ENCODE measurements at places on chromosomes 5 and 9. TPM values are rescaled to one million over a fixed set of nuclear protein-coding genes. Genes with fewer than 3 reads are reported as not detected.

DNA sequence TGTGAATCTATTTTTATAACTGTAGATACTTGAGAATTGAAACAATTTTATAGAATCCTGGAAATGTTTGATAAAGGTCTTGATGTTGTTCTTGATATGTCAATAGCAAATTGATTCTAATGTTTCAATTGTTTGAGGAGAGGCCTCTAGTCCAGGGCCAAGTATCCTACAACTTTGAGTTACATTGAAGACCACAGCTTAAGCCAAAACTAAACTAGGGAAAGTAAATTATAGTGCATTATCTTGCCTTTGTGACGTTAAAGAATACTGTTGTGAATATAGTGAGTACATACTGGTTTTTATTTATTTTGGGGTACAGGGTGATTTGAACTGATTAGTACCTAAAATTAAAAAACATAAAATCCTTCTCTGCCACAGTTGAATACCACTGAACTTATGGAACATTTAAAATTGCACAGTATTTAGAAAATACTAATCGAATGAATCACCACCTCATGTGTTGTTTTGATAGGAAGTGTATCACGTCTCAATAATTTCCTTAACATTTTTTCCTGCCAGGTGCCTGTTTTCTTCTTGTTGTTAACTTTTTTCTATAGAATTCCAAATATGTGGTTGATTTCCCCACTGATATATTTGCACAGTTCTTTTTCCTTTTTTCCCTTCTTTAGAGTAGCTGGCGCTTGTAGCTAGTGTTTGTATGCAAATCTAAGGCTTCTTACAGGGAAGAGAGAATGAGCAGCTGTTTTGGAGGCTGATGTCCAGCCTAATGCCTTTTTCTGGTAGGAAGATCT, 12.5 kb downstream of the ARHGEF28 start:
- DNase-seq, result no peak

IL33 gene
- 0.03 TPM for polyA plus RNA-seq

AIF1L gene
- polyA plus RNA-seq, result 12.1 TPM

DNA sequence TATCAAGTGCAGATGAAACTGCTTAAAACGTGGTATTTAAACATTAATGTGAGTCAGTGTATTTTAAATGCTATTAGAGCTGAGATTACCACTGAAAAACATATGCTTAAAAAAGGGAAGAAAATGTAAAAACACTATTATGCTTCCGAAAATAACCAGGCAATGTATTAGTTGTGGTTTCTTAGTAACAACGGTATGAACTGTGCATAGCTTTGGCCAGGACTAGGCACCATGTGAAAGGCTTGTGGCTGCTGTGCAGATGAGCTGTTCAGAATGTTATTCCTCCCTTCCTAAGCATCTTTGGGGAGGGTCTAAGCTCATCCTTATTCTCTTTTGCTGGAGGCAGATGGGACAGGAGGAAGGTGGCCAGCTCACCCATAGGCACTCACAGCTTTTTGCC, 84.9 kb downstream of the NTRK2 start:
- no peak for DNase-seq

GRCh38 chr5:128224336-128224735, 140.8 kb downstream of the SLC12A2 start:
- no peak for DNase-seq

TAF1L gene
- not detected for polyA plus RNA-seq

CDH9 gene
- polyA plus RNA-seq, result 0.03 TPM

GRCh38 chr5:78594610-78595457, 53.7 kb downstream of the LHFPL2 start:
- DNase-seq, result peak; percentile 88

- no peak for DNase-seq
These were observed 19.8 kb upstream of the MRNIP start for GRCh38 chr5:179878222-179879002.

GRCh38 chr9:117747386-117747970, 43.3 kb downstream of the TLR4 start:
- no peak for DNase-seq

UQCRQ gene
- polyA plus RNA-seq, result 237 TPM

DNA sequence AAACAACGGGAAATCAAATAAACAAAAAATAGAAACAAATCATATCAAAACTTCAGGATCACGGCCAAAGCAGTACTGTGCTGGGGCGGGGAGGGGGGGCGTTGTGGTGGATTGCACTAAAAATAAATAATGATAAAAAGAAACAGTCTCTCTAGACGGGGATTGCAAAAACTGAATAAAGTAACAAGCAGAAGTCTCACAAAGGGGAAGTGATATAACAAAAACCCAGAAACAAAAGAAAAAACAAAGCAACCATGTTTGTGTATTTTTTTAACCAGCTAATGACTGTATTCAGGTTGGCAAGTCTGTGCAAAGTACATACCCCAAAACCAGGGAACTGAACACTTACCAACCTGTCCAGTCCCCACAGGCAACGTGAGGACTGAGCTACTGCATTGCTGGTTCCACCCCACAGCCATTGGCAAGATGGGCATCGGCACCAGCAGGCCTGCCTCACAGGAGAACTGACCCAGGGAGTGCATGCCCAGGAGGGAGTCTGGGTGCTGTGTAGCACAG, 24.1 kb downstream of the BICD2 start:
- no peak for DNase-seq

C9orf72 gene
- polyA plus RNA-seq, result 5.2 TPM

BTNL8 gene
- not detected for polyA plus RNA-seq

- DNase-seq, result no peak
These were observed 98.3 kb downstream of the BASP1 start for GRCh38 chr5:17315710-17316221.

GRCh38 chr9:137302118-137302448, at the start of gene NRARP:
Gene NRARP, minus strand, starts transcription at chr9:137302271. Its CDS starts 343 bp downstream, at chr9:137301928.
- DNase-seq, result no peak

- no peak for DNase-seq
These were observed 306.7 kb upstream of the CLINT1 start for GRCh38 chr5:158165647-158166046.

DNA sequence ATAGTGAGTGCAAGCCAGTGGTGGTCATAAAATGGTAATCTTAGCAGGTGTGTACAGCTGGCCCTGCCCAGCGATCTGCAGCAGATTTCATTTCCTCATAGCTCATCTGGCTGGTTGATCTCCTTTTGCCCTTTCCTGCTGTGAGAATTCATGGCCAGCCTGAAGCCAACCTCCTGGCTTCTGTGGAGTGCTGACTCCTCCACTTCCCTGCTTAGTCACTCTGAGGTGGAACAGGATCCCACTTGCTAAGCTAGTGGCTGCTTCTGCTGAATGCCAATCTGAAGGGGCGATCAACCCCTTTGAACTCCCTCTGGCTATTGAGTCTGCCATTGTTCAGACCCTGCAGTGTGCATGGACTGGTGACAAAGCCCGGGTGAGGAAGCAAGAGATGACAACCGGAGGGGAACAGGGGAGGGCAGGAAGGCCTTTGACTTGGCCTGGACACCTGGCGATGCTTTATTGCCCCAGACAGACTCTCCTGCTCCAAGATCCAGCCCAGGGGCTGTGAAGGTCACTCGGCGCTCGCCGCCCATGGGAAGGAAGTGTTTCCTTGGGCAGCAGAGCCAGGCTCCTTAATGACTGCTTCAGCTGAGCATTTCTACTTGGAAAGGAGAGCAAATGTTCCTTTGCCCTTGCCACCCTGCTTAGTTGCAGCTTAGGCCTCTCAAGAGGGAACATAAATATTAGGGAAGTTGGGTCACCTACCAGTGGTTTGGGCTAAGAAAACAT, 341.1 kb downstream of the ZSWIM6 start:
- DNase-seq, result no peak

GRCh38 chr9:70256123-70256551, 2.6 kb upstream of the SMC5 start:
- no peak for DNase-seq

CDC20B gene
- not detected for polyA plus RNA-seq

GRCh38 chr5:170748951-170749471, 34.5 kb upstream of the GABRP start:
- DNase-seq, result no peak

GRCh38 chr5:58491216-58491892, at the start of gene GAPT:
Gene GAPT, plus strand, starts transcription at chr5:58491435. Its CDS starts 3,102 bp downstream, at chr5:58494537.
- DNase-seq, result no peak

MYOZ3 gene
- not detected for polyA plus RNA-seq

PRSS3 gene
- not detected for polyA plus RNA-seq

DNA sequence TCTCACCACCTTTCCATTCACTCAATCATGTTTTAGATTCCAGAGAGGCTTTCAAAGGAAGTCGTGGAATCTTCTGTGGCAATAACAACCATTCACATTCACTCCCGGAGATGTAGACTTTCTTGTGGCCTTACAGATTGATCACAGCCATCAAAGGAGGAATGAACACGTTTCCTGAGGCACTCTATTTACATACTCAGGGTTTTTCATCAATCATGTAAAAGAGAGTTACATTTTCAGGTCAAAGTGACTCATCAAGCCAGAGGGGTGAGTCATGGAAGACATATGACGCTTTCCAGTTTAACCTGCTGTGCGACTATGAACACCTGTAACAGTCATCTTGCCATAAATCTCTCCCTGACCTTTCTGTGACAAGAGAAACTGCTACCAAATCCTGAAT, 39.3 kb upstream of the RAD23B start:
- peak; percentile 89 for DNase-seq

DNA sequence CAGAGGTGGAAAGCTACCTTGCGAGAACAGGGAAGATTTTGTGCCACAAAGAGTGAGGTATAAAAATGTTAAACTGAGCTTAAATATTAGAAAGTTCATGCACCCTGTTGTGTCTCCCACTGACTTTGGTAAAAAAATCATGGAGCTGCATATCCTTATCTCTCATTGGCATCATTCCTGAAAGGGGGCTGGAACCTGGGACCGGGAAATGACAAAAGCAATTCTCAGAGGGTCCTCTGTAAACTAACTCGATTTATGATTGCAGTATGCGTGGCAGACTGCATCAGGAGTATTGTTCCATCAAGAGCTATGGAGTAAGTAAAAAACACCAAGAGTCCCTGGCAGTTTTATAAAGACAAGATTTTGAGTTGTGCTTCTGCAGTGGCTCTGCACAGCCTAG, 148.8 kb downstream of the DCP2 start:
- no peak for DNase-seq

GRCh38 chr9:121213136-121213806, 11.6 kb upstream of the RAB14 start:
- DNase-seq, result peak; percentile 77

DNA sequence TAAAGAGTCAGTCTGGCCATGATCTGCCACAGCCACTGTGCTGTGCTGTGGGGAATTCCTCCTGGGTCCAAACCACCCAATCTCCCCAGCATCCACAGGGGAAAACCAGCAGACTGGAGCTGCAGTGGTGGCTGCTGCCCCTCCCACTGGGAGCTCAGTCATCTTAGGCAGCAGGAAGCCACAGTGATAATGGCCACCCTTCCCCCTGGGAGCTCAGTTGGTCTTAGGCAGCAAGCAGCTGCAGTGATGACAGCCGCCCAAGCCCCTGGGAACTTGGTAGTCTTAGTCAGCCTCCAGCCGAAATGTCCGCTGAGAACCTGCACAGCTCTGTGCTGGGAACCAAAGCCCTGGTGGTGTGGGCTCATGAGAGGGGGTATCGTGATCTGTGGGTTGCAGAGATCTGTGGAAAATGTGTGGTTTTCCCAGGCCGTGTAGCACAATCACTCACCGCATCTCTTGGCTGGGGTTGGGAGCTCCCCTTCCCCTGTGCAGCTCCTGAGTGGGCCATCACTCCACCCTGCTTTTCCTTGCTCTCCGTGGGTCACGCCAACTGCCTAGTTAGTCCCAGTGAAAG, 38.4 kb upstream of the SMIM15 start:
- no peak for DNase-seq

- no peak for DNase-seq
These were observed 474.5 kb downstream of the LRRC70 start for GRCh38 chr5:63053019-63053638.

- DNase-seq, result no peak
These were observed 113.2 kb downstream of the DCP2 start for GRCh38 chr5:113089653-113090335.

WNT8A gene
- 0.04 TPM for polyA plus RNA-seq

DNA sequence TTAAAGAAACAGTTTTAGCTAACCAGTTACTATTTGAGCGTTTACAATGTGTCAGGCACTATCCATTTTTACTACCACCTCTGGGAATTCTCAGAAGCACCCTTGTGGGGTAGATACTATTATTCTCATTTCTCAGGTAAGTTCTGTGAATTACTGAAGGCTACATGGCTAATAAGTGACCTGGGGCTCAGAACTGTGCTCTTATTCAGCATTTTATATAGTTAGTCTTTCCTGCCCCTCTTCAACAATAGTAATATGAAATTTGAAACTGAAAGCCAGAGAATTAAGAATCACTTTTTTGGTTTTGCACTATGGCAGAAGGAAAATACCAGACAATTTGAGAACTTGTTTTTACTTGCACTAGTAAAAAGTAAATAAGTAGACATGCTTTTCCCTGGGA, 11.8 kb downstream of the ELL2 start:
- DNase-seq, result no peak

GMCL2 gene
- 0.03 TPM for polyA plus RNA-seq

DNA sequence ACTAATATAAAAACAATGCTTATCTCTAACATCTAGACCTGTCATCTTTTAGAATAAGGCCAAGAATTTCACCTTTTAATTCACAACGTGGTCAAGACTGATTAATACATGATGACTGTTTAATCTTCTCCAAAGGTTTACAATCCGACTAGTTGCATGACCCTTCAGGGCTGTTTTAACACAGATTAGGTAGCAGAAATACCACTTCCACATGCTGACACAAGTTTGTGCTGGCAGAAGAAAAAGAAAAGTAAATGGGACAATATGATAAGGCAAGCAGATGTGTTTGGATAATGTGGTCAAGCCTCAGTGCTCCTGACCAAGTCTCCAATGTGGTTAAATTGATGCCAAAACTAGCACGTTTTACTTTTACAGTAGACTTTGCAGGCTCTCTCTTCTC, 31.1 kb downstream of the SEMA6A start:
- DNase-seq, result no peak

DNA sequence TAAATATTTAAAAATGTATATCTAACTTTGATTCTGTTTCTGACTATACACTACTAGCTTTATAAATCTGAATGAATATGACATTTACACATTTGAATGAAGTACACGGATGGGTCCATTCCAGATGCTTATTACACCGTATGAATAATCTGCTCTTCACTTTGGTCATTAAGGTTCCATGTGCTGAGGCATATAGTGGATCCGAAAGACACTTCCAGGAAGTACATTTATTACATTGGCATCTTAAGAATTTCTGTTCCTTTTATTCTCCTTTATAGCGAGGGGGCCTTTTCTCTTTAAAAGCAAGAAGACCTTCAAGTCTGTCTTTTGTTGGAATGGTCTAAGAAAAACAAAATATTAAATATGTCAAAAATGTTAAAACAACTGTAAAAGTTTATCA, 147.6 kb downstream of the AUH start:
- no peak for DNase-seq
